Spleen (tissue), 13 donors: ENCODE measurements at places on chromosomes 1 and 21.

GRCh38 chr1:58981392-58981791, 197.5 kb upstream of the JUN start:
- DNase-seq: no peak

DNA sequence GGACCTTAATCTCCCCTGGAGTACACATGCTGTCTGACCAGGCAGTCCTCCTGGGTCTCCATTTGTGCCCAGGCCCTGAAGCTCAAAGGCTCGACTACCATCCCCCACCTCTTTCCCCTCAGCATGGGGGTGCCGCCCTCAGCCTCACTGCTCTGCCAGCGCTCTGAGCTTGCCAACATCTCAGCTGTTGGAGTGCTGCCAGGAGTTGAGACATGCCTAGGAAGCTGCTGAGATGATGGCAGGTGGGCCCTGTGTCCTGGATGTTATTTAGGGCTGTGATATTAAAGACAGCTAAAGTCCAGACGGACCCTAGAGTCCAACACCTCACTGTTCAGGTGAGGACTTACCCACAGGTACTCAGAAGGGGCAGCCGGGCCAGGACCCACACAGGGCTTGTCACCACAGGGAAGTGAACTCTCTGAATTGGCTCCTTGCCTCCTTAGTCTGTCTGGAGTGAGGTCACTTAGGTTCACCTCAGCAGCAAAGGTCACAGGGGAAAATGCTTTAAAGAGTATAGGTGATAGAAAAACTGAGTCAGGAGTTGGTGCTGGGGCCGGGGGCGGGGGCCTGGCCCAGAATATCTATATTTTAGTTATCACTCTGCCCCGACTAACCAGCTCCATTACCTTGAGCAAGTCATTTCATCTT, 19.7 kb upstream of the KCNC4 start:
- DNase-seq: no peak

DNA sequence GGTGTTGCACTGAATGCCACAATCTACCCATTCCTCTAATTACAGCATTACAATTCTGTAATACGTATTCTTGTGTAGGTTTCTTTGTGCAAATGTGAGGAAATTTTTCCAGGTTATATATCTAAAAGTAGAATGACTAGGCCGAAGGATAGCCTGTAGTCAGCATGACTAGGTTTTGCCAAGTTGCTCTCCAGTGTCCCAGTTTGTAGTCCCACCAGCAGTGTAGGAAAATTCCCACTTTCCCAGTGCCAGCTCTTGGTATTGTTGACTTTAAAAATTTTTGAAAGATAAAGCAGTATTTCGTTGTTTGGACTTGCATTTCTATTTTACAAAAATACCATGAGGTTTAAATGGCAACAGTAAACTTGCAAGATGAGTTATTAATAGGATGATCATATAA, 3.0 kb downstream of the PARK7 start:
- no peak for DNase-seq

- no peak for DNase-seq
These were observed 101.2 kb downstream of the INTS7 start for GRCh38 chr1:211933946-211934714.

DNA sequence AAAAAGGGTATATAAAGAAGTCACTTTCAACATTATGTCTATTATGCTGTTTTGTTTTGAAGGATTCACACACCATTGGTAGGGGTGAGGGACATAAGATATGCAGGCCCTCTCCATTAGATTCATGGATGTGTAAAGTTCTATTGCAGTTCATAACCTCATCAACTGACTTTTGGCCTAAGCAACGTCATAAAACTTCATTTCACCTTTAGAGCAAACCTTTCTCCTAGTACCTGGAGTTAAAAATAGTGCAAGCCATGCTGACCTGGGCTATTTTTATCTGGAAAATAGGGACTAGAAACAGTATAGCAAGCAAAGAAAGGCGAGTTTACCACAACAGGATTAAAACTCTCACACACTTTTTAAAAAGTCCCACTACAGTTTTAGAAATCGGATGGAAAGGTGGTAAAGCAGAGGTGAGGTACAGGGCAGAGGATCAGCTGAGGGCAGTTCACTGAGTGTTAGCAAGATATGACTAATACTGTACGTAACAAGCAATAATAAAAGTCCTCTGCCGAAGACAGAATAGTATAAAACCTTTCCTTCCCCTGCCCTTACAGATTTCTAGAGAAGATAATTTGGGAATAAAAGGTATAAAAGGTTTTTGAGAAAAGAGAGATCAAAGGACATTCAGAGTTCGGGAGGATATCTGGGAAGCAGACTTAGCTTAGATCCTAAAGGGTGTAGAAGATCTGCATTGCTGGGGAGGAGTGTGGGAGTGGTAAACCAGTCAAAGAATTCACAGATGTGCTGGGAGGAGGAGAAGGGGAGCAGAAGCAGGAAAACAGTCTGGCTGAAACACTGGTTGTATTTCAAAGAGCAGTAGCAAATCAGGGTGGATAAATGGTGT, 14.3 kb downstream of the EGLN1 start:
- no peak for DNase-seq

DNA sequence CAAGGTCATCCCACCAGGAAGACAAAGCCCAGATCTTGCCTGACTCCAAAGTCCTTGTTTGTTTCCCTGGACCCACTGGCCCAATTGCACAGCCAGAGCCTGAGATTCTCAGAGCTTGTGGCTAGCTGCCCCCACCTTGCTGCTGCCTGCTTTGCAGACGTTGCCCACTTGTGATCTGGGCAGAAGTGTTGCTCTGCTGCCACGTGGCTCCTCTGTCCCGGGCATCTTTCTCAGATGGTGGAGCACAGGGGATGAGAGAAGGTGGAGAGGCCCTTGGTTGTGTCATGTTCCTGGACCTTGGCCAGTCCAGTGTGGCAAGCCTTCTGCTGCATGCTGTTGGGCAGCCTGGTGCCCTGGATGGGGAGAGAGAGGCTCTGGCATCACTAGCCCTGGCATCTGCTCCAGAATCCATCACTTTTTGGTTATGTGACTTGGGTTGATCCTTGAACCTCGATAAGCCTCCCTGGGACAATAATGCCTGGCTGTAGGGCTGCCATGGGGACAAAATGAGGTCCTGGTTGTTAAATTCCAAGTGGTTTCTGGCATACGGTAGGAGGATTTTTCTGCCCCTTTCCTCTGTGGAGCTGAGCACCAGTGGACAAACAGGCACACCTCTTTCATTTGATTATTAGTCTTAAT, 1.5 kb upstream of the NR0B2 start:
- DNase-seq: no peak

DNA sequence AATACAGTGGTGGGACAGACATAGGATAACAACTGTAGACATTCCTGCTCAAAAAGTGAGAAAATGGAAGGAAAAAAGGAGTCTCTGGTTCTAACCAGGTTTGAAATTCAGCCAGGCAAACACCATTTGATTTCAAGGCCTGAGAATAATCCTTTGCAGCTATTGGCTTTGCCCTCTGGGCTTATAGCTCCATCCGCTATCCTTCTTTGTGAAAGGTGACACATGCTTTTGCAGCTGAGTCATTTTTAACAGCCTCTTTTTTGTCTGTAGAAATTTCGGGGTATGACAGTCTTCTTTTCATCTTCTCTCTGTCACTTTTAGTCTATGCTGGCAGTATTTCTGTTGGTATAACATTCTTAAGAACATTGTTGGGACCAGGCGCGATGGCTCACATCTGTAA, 16.2 kb downstream of the SDHC start:
- no peak for DNase-seq

GRCh38 chr1:13947658-13948057, 247.7 kb downstream of the PRDM2 start:
- DNase-seq: no peak

DNA sequence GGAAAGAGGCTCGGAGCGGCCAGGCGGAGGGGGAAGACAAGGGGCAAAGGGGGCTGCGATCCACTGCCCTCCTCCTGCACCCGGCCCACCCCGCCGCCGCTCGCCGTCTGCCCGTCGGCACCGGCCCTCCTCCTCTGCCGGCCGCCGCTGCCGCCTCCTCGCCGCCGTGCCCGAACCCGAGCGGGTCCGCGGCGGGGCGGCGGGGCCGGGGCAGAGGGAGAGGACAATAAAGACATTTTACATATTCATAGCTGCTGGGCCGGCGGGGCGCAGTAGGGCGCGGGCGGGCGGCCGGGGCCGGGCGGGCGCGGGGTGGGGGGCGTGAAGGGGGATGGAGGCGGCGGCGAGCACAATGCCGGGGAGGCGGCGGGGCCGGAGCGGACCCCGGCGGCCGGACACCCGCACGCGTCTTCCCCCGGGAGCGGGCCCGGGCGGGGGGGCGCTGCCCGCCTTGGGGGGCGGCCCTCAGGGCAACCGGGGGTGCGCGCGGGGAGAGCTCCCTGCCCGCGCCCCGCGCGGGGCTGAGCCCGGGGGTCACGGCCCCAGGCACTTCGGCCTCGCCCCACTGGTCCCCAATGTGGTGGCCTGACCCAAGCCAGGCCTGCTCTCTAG, 546 bp downstream of the POU2F1 start:
- peak; percentile 94 for DNase-seq

DNA sequence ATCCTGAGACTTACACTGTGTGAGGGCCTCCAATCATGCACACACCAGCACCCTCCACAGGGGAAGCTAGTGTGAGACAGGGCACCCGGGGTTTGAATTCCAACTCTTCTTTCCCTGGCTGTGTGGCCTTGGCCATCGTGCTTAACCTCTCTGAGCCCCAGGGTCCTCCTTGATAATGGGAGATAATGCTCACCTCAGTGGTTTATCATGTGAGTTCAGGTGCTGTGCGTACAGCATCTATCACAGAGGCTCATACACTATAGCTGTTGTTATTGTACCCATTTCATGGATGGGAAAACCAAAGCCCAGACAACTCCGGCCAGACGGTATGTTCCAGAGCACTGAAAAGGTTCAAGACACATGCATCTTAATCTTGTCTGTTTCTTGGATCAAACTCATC, 16.0 kb upstream of the UBXN10 start:
- DNase-seq: no peak

DNA sequence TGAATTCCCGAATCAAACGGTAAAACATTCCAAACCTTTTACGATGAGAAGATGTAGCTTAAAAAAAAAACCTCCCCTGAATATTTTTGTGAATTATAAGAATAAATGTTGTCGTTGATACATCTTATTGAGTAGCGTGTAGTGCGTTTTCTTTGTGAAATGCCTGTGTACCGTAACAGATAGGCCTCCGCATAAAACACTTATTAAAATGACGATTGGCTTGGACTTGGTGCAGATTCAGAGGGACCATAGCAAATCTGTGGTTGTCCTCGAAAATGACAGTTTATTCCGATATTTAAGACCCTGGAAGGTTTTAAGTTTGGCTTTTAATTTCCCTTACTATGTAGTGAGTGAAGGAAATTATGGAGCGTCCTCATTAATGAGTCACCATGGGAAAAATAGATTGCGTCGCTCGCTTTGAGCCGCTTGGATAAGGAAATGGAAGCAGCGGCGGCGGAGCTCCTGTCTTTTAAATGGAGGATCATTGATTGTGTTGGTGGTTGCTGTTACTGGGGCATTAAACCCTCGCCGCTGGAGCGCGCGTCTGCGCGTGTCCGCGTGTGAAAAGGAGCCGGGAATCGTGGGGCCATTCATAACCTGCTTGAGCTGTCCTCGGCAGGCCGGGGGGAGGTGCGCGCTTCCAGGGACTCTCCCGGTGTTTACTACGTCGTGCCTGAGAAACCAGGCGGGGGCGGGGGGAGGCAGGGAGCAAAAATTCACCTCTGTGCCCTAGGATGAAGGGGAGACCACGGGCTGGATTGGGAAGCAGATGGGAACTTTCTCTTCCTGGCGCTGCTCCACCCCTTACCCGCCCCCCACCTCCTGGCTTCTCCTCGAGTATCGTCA, 1.6 kb downstream of the SPEN start:
- DNase-seq: peak; percentile 92

- no peak for DNase-seq
These were observed 61.6 kb downstream of the S100B start for GRCh38 chr21:46543306-46543705.
